Activated CD4-positive, alpha-beta T cell treated with anti-CD3 and anti-CD28 coated beads, Interleukin-2, Interleukin-4, amounts not matched to agents 100 ng/mL and 50 ng/mL, durations not matched to agents 16 hours and 8 hours (primary cell): ENCODE measurements at places on chromosomes 6 and 20.
A peak's percentile ranks its signal among the peaks of the same experiment; 100 is the strongest.

DNA sequence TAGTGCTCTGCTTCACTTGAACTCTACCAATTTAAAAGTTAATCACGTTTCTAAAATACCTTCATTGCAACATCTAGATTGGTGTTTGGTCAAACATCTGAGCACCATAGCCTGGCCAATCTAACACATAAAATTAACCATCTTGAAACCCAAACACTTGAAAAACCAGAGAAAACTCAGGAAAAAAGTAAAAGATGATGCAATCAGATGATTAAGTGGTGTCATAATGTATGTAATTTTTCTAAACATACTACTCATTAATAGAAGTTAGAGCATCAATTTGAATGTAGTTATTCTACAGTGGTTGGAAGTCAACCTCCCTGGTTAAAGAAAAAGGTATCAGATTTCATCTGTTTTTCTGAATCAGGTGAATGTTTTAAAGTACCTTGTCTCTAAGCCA is 228.6 kb upstream of the ID4 start:
- DNase-seq: no peak

DNA sequence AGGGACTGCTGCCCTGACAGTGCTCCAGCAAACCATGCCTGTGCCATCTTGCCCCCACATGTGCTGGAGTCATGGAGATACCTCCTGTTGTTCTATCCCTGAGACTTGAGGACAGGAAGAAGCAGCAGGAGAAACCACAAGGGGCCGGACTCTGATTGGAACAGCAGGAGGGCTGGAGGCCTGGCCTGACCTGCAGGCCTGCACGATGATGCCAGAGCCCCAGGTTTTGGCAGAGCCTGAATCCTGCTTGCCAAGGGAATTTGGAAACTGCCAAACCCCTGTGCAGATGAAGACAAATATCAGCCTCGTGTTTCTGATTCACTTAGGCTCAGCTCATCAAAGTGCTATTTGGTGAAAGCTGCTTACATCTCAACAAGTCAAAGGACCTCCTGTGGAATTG is 177.6 kb downstream of the MAFB start:
- no peak for DNase-seq

DNA sequence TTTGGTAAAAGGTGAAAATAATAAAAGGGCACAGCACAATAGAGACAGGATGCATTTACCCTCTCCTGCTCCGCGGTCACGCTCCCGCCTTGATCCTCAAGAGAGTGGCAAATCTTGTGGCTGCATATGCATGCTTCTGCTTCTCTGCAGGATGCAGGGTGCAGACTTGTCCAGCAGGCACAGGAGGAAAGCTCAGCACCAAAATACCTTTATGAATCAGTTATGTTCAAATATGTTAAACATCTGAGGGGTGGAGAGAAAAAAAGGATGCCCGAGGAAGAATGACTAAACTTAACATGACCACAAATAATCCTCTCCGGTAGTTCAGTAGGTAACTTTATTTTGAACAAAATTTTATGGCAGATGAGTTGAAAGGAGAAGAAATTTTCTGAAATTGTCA is 366.1 kb upstream of the SOX4 start:
- DNase-seq: no peak

DNA sequence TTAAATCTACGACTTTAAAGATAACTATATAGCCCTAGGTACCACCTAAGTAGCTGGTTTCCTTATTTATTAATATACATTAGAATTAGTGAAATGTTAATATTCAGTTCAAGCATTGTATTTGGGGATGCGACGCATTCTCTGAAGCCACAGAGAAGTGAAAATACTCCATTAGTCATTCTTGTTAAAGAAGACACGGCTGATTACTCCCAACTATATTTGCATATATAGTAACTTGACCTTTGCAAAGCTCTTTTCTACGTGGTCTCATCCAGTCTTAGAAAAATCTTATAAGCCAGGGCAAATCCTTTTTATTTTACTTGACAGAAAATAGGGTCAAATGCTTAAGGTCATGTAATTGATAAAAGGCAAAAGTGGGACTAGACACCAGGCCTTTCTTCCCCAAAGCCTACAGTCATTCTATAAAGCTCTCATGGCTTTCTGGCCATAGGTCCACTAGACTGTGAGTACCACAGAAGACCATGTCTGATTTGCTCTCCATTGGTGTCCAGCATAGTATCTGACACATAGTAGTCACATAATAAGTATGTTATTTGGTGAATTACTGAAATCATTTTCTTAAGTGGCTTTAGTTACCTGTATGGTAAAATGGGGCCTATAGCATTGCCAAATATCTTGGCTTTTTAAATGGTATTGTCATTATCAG is 11.3 kb downstream of the ZHX3 start:
- DNase-seq: no peak

GRCh38 chr6:85460154-85460920 is 10.5 kb downstream of the NT5E start:
- no peak for DNase-seq

- peak; percentile 27 for DNase-seq
These were observed 22.8 kb upstream of the KHDC1 start for GRCh38 chr6:73285674-73286283.

DNA sequence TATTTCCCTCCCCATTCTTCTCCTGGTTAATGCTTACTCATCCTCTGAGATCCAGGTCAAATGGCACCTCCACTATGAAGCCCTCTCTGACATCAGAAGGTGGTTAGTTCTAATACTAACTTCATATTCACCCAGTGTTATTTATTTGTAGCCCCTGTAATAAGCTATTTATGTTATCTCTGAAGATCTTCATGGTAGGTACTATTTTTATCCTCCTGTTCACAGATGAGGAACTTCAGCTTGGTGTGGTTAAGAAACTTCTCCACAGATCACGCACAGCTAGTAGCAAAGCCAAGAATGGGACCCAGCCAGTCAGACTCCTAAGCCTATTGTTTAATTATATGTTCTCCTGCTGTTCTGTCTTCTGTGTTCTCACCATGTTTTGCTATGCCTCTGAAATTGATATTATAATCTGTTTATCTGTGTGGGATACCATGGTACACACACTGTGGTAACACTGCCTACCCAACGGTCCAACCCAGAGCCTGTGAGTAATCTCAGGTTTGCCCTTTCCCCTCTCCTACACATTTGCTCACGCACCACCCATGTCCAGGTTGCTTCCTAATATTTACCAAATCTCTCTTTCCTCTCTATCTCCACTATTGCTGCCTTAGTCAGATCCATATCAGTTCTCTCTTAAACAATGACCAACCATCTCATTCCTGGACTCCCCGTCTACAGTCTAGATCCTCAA is 98.4 kb downstream of the IPCEF1 start:
- no peak for DNase-seq

- peak; percentile 50 for DNase-seq
These were observed 607.1 kb downstream of the COL12A1 start for GRCh38 chr6:74598462-74599393.

GRCh38 chr6:143370812-143371370 is 79.6 kb downstream of the ADAT2 start:
- no peak for DNase-seq

GRCh38 chr6:7769702-7770101 is 43.8 kb downstream of the BMP6 start:
- DNase-seq: no peak

- peak; percentile 67 for DNase-seq
These were observed 7.1 kb downstream of the RBM38 start for GRCh38 chr20:57398231-57398821.

DNA sequence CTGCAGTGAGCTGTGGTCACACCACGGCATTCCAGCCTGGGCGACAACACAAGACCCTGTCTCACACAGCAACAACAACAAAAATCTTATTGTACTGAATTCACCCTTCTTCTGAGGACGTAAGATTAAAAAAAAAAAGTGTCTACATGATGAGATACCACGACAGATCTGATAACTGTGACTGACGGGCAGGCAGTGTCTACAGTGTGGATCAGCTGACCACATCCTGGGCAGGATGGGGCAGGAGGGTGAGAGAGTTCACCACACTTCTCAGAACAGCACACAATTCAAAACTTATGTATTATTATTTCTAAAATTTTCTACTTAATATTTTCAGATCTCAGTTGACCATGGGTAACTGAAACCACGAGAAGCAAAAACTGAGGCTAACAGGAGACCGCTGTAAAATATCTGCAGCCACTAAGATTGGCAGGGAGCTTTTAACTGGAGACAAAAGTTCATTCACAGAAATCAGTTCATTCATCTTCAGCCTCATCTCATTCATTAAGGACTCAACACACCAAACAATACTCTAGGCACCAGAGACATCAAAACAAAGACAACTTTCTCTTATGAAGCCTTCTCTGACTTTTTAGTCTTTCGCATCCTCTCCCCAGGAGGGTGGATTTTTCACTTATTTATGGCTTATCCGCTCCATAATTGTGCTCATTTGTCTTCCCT is 15.7 kb upstream of the NHSL1 start:
- peak; percentile 31 for DNase-seq

DNA sequence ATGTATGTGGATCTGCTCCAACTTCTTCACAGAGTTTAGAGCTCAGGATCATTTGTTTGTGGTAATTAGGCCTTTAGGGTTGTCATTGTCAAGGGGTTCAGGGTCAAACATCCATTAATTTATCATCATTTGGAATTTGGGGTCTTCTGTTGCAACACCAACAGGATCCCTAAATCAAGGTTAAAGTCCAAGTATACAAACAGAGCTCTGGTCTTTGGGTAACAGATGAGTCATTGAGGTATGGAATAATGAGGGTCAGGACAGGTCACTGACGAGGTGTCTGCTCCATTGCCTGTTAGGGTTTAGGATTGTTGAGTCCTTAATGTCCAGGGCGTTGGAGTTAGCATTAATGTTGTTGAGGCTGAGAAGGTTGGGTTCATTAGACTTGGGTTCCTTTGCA is 47.6 kb downstream of the PRND start:
- no peak for DNase-seq

DNA sequence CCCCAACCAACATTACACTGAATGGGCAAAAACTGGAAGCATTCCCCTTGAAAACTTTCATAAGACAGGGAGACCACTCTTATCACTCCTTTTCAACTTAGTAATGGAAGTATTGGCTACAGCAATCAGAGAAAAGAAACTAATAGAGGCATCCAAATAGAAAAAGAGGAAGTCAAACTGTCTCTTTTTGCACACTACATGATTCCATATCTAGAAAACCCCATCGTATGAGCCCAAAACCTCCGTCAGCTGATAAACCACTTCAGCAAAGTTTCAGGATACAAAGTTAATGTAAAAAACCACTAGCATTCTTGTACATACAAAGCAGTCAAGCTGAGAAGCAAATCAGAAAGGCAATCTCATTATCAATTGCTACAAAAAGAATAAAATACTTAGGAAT is 580.4 kb upstream of the PTCHD4 start:
- DNase-seq: no peak

DNA sequence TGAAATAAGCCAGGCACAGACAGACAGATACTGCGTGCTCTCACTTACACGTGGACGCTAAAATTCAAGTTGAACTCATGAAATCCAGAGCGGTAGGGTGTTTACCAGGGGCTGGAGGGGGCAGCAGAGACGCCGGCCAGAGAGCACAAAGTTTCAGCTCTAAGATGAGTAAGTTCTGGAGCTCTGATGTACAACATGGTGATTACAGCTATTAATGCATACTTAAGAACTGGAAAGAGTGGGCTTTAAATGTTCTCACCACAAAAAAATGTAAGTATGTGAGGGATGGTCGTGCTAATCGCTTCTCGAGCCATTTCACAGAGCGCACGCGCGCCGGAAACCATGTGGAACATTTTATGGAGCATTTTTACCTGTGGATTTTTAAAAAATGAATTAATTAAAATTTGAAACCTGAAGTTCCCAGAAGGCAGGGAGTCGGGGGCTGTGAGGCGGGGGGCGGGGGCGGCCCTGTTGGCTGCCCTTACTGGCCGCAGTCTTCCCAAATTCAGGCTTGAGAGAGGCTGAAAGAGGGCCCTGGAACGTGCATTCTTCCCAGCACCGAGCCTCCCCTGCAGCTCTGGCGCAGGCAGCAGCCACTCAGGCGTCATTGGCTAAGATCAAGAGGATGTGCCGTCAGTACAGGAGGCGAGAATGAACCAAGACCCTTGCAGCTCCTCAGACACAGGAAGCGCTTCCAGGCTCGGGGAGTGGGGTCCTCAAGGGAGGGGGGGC is 8.5 kb upstream of the SLCO4A1 start:
- DNase-seq: no peak

GRCh38 chr6:148528292-148528691 is 185.7 kb downstream of the SASH1 start:
- DNase-seq: no peak

- DNase-seq: peak; percentile 39
These were observed 56.7 kb upstream of the CEP85L start for GRCh38 chr6:118708055-118708454.
